ELF-1 (cell line): ENCODE measurements at places on chromosomes 3 and 15.

DNA sequence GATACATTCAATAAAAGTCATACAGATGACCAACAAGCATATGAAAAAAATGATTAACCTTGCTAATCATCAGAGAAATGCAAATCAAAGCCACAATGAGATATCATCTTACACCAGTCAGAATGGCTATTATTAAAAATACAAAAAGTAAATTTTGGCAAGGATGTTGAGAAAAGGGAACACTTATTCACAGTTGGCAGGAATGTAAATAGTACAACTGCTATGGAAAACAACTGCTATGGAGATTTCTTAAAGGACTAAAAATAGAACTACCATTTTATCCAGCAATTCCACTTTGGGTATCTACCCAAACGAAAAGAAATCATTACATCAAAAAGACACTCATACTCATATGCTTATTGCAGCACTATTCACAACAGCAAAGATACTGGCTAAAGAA lies 1121.8 kb downstream of the TBL1XR1 start:
- no peak for DNase-seq

DNA sequence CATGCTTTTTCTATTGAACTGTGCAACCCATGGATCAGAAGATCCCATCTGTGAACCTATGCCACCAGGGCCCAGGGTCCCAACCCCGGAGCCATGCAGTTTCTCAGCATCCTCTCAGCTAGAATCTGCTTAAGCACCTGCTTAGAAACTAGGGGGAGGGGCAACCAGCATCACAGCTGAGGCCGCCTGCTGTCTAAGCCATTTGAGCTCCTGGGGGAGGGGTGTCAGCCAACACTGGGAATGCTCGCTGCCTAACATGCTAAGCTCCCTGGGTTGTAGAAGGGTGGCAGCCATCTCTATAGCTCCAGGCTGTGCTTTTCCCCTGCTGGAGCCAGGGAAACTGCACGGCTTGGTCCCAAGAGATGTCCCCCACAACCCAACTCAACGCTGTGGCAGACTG lies 322.8 kb downstream of the EDEM1 start:
- DNase-seq = no peak

DNA sequence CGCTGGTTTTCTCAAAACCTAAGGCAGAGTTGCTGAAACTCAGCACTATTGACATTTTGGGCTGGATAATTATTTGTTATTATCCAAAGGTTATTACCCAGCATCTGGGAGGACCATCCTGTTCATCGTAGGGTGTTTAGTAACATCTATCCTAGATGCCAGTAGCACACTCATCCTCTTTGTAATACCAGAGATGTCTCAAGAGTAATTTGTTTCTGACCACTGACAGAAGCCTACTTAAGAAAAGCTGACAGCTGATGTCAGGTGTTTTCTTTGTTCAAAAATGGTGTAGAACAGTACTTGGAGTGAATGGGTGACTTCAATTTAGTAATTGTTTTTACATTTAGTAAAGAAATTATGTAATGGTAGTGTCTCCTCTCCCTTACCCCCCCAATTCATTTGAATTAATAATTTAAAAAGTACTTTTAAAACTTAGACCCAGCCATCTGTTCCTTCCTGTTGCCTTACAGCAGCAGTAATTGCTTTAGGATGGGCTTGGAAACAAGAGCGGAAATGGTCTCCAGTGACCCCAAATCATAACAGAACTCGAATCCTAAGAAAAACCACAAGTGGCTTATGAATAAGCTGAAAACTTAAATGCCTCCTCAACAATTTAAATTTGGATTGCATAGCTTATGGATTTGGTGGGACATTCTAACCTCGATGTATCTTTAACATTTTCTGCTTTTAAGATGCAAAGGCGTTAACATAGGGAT lies 105.4 kb downstream of the PTPRG start:
- no peak for DNase-seq

GRCh38 chr15:55279746-55280351 lies 9.8 kb downstream of the RAB27A start:
- DNase-seq = no peak

- peak; percentile 36 for DNase-seq
Measured at GRCh38 chr3:25362118-25362517, 65.9 kb upstream of the RARB start.
